ENCODE measurements at places on chromosomes 7 and 10. TPM values are rescaled to one million over a fixed set of nuclear protein-coding genes. Genes with fewer than 3 reads are reported as not detected.

Gene MMD2
- not detected for total RNA-seq

Gene GOLGA7B
- total RNA-seq: 0.13 TPM

Gene NEUROD6
- total RNA-seq: not detected

- no peak overlapping the region for H3K27ac ChIP-seq
- peaks cover 3% of the 10 kb centered on the region for H3K27me3 ChIP-seq
- no peaks in the 10 kb centered on the region for H3K36me3 ChIP-seq
- DNase-seq: no peak
- no peaks in the 10 kb centered on the region for H3K4me1 ChIP-seq
- no peak overlapping the region for H3K4me3 ChIP-seq
Observed at GRCh38 chr7:45328403-45328981, 170.9 kb downstream of the RAMP3 start.

DNA sequence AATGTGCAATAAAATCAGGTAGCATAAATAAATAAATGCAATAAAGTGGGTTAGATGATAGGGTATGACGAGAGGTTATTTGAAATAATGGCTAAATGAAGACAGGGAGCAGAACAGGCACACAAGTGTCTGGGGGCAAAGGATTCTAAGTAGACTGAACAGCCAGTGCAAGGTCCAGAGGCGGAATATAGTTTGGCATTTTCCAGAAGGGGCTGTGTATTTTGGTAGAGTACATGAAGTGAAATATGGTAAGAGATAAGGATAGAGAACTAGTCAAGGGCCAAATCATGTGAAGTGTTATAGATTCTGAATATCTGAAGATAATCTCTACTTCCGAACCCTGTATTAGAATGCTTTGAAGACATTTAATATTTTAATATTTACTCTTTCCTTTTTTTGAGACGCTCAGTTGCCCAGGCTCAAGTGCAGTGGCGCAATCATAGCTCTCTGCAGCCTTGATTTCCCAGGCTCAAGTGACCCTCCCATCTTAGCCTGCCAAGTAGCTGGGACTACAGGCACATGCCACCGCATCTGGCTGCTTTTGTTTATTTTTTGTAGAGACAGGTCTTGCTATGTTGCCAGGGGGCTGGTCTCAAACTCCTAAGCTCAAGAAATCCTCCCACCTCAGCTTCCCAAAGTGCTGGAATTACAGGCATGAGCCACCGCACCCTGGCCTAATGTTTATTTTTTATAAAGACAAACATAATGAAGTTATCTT is 44.4 kb upstream of the CD36 start:
- peak overlapping the region; percentile 71 for H3K27ac ChIP-seq
- H3K36me3 ChIP-seq: no peaks in the 10 kb centered on the region
- no peaks in the 10 kb centered on the region for H3K27me3 ChIP-seq
- H3K4me1 ChIP-seq: peaks cover 13% of the 10 kb centered on the region
- no peak for DNase-seq
- no peak overlapping the region for H3K4me3 ChIP-seq

GRCh38 chr7:90736316-90736715 is 140.2 kb downstream of the CDK14 start:
- DNase-seq: no peak
- peaks cover 33% of the 10 kb centered on the region for H3K4me1 ChIP-seq
- no peak overlapping the region for H3K4me3 ChIP-seq
- H3K27me3 ChIP-seq: no peaks in the 10 kb centered on the region

GRCh38 chr7:71752171-71752935 is 620.4 kb downstream of the GALNT17 start:
- no peak for DNase-seq
- H3K36me3 ChIP-seq: no peaks in the 10 kb centered on the region
- H3K4me1 ChIP-seq: no peaks in the 10 kb centered on the region
- no peak overlapping the region for H3K4me3 ChIP-seq
- no peak overlapping the region for H3K27ac ChIP-seq
- H3K27me3 ChIP-seq: peaks cover 22% of the 10 kb centered on the region

DNA sequence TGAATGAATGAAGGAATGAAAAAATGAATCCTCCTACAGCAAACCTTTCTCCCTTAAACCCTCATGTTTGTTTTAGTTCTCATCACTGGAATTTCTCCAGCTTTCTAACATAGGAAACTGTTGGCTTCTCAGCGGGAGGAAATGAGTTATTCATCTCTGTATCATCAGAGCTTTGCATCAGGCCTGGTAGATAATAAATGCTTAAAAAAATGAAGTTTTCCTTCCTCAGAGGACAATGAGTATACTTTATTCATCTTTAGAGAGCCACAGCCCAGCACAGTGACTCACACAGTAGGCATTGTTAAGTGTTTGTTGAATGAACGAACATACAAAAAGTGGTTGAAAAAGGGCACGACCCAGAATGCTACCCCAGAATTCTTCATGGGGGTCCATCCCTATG is 62.6 kb downstream of the COL13A1 start:
- H3K4me1 ChIP-seq: peaks cover 44% of the 10 kb centered on the region
- no peak for DNase-seq
- H3K36me3 ChIP-seq: no peaks in the 10 kb centered on the region
- no peak overlapping the region for H3K4me3 ChIP-seq
- H3K27me3 ChIP-seq: no peaks in the 10 kb centered on the region

DNA sequence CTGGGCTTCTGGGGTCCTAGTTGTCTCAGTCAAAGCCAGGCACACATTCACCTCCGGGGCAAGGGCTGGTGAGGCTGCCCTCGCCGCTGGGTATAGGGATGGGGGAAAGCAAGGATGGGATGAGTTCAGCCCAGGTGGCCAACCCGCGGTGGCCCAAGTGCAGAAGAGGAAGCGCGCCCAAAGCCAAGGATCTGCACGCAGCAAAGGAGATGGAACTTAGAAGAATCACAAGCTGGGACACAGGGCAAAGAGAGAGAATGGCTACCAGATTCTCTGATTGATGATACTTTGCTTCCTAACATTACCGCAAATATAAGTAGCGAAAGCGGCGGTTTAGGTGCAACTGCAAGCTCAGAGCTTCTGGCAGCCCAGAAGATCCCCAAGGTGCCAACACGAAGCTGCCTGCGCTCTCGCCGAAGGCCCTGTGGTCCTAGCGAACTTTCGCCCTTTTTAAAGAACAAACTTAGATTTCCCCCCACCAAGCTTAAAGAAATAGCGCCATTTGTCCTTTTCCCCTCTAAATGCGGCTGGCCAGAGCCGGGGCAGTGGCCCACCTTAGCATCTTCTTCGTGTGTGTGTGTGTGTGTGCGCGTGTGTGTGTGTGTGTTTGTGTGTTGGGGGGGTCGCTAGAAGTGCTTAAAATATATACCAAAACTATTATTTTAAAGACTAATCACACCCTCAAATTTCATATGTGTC is 927 bp upstream of the MKX start:
- H3K4me1 ChIP-seq: peaks cover 28% of the 10 kb centered on the region
- H3K36me3 ChIP-seq: peaks cover 2% of the 10 kb centered on the region
- H3K27ac ChIP-seq: peak overlapping the region; percentile 81
- peaks cover 19% of the 10 kb centered on the region for H3K27me3 ChIP-seq

All from chondrocyte (in vitro differentiated cells).